ENCODE measurements at places on chromosomes 1 and 21.

DNA sequence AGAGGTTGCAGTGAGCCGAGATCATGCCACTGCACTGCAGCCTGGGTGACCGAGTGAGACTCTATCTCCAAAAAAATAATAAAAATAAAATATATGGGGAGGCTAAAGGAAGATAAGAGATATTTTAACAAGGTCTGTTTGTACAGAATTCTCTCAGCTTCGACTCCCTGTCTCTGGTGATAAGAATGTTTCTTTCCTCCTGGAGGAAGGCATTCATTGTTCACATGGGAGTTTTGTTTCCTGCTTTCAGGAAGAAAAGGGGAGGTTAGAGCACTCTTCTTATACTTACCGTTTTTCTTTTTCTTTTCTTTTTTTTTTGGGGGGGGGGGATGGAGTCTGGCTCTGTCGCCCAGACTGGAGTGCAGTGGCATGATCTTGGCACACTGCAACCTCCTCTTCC is 2.0 kb upstream of the NAXE start:
- no peak for DNase-seq

DNA sequence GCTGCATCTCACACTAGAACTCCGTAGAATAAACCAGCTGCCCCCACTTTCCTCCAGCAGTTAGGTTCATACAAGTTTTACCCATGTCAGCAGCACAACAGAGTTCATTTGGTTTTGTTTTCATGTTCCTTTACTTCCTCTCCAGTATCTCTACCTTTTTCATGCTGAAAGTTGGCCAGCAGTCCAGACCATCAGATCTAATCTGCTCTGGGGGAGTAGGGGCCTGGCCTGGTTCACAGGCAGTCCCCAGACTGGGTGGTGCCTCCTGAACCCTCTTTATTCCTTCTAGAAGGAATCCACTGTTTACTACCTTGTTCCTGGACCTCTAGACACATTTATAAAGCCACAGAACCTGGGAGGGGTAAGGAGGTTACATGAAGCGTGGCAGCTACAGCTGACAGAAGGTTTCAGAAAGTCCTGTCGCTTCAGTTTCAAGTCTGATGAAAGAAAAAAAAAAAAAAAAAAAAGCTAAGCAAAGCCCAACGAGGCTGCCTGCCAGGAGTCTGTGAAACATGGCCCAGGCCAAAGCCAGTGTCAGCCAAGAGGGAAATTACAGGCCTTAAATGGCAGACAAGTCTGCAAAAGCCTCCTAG is 184.6 kb upstream of the JUN start:
- DNase-seq, result no peak

DNA sequence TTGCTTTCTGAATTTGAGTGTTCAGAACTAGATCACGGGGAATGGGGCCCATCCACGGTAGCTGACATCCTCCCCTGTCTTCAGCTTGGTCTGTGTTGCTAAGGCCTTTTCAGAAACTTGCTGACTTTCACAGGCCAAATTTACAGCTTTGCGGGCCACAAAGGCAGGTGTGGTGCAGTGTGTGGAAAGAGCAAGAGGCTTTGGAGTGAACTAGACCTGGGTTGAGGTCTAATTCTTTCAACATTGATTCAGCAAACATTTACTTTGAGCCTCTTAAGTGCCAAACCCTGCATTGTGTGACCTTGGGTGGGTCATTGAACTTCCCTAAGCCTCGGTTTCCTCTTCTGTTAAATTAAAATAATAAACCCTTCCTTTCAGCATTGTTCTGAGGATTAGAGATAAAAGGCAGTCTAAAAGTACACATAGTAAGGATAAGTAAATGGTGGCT is 24.3 kb downstream of the STPG1 start:
- no peak for DNase-seq

DNA sequence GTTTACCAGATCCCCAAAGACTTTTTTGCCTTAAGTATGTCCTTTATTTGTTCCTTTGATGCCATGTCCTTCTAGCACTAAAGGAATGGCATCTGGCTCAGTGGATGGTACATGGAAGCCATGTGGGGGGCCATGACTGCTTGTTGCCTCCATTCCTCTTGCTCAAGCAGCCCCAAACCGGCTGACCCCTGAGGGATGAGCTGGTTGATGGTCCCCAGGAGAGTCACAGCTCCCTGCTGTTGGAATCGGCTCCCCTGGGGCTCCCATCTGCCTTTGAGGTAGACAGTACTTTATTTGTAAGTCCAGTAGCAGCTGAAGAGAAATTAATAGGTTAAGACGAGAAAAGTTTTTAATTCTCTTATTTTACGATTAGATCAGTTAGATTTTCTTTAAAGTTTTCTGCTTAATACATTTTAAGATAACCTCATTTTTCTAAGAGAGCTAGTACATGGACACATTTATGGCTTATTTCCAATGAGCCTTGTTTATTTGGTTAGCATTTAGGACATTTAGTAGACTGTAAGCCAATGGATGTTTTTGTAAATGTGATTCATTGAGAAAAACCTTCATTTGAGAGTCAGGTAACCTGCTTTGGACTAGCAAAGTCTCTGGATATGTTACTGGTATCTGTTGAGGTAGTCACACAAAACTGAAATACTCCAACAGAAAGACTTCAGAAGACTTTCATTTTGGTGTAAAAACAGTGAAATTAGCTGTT is 88.2 kb downstream of the CAMTA1 start:
- DNase-seq, result no peak

Data from NCI-H774 (cell line).